ENCODE measurements at places on chromosomes 12 and 14.

DNA sequence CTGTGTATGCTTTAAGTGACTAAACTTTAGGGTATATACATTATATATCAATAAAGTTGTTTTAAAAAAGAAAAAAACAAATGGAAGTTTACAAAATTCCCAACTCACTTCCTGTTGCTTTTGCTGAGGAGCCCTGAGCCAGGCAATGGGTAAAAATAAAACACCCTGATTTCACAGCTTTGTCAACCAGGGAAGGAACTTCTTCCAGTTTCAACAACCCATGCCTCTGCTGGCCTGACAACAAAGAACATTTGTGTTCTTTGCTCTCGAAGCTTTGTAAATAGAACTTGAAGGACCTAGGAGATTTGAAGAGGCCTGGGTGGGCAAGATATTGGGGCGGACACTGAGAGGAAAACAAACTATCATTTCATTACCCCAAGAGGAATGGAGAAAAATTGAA lies 141.2 kb upstream of the NOS1 start:
- no peak for DNase-seq

GRCh38 chr14:68669603-68670358 lies 123.1 kb downstream of the ZFP36L1 start:
- DNase-seq: no peak

- DNase-seq: no peak
Measured at GRCh38 chr14:68788275-68788995, 4.4 kb downstream of the ZFP36L1 start.

GRCh38 chr14:81153187-81153586 lies 67.6 kb downstream of the GTF2A1 start:
- DNase-seq: no peak

- peak; percentile 76 for DNase-seq
Measured at GRCh38 chr12:57632958-57633840, at the start of gene B4GALNT1. TSS of gene B4GALNT1 (minus strand) at chr12:57633201. CDS start at chr12:57632132, 1,069 bp downstream.

DNA sequence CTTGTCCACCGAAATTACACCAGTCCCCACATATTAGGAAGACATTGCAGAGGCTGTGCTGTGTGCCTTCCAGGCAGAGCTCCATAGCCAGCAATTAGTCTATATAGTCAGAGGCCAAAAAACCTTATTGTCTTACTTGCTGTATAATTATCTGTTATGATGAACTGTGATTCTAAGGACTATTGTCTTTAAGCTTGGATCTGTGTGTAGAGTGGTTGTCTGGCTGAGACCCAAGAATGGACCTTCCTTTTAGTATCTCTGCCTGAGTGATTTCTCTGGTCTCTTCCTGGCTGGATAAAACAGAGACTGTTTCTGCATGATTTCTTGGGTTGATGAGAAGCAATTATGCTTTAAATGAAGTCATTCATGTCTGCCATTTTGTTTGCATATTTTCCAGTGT lies 465.3 kb downstream of the PRKD1 start:
- no peak for DNase-seq

GRCh38 chr12:108547686-108548085 lies 13.3 kb downstream of the SART3 start:
- no peak for DNase-seq

DNA sequence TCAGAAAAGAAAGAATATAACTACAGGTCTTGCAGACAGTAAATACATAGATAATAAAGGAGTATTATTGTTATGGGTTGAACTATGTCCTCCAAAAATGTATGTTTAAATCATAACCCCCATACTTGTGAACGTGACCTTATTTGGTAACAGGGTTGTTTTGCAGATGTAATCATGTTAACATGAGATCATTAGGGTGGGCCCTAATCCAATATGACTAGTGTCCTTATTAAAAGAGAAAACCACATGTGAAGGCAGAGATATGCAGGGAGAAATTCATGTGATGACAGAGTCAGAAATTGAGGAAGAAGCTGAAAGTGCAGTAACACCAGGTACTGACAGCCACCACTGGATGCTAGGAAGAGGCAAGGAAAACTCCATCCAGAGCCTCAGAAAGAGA lies 29.0 kb downstream of the MAGOHB start:
- no peak for DNase-seq

DNA sequence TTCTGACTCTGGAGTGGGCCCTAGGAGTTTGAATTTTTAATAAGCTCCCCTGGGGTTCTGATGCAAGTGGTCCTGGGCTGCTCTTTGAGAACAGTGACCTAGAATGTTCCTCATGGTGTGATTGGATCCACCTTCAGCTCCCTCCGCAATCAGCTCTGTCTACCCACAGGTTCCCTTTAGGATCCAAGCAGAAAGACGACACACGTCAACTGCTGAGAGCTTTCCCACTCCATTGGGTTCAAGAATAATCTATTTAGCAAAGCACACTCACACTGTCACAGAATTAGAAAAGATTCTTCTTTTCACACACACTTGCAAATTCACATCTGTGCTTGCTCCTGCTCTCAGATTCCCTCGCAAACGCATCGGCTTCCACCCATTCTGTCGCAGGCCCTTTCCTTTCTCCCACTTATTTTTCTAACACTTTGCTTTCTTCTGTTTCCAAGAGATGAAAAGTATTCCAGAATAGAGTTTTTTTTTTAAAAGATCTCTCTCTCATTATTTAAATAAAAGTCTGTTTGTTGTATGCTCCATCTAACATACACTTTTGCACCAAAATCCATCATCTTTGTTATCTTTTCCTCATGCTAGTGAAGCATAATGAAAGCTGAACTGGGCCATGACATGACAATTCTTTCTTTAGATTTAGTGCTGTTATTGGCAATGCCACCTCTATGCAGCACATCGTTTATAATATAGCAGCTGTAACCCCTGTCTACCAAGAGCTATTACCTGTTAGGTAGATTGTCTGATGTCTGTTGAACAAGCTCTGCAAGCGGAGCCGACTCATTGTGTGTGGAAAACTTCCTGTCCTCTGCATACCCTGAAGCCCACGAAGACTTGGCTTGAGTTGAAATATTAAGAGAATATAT lies 73.1 kb downstream of the CACNA1C start:
- DNase-seq: no peak

Data from neuronal stem cell (in vitro differentiated cells).